ENCODE measurements at places on chromosomes 16 and 17.

GRCh38 chr17:49910094-49910857, 58.7 kb upstream of the DLX4 start:
- DNase-seq, result no peak

- DNase-seq, result no peak
Observed at GRCh38 chr16:58904291-58904690, 170.2 kb upstream of the GOT2 start.

DNA sequence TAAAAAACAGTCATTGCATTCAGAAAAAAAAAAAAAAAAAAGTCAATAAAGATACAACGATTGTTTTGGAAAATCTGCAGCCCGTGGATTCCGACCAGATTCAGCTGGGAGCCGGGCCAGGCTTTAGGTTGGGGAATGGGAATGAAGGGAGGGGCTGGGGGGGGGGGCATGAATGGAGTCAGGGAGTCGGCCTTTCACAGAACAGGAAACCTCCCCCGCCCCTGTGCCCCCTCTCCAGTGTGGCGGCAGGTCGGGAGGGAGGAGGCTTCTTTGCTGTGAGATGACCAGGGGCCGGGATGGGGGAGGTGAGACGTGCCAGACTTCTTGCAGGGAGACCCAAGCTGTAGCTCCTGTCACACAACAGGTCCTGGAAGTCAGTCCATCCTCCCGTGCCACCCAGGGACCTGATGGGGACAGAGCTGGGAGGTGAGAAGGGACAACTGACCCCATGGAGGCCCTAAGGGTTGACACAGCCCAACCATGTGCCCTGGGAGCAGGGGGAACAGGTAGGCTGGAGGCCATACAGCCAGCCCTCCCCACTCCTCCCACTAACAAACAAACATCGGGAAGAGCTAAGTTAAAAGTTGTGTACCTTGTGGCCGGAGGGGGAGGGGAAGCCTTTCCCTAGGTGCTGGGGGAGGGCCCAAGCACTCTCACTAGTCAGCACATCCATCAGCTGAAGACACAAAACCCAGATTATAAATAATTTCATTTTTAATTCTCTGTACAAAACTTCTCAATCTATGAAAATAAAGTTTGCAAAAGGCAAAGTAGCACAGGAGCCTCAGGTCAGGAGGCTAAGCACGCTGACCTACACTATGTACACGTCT, 25.2 kb downstream of the SREBF1 start:
- DNase-seq, result no peak

DNA sequence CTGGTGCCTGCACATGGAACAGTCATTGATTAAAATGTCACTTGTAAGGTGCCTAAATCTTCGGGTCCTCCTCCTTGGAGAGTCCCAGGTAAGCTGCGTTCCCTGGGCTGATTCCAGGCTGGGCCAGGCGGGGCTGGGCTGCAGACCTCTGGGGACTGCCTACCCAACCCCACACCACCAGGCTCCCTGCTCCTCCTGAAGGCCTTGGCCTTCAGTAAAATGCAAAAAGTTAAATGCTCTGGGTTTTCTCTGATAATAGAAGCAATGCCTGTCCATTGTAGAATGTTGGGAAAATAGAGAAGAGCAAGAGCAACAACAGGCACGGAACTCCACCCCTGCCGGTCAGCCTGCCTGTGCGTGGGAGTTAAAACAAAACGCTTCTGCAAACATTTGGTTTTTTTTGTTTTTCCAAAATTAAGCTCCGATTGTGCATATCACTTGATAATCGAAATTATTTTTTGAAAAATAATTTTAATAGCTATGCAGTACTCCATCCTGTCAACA, 363.9 kb downstream of the SEC14L1 start:
- DNase-seq, result no peak

DNA sequence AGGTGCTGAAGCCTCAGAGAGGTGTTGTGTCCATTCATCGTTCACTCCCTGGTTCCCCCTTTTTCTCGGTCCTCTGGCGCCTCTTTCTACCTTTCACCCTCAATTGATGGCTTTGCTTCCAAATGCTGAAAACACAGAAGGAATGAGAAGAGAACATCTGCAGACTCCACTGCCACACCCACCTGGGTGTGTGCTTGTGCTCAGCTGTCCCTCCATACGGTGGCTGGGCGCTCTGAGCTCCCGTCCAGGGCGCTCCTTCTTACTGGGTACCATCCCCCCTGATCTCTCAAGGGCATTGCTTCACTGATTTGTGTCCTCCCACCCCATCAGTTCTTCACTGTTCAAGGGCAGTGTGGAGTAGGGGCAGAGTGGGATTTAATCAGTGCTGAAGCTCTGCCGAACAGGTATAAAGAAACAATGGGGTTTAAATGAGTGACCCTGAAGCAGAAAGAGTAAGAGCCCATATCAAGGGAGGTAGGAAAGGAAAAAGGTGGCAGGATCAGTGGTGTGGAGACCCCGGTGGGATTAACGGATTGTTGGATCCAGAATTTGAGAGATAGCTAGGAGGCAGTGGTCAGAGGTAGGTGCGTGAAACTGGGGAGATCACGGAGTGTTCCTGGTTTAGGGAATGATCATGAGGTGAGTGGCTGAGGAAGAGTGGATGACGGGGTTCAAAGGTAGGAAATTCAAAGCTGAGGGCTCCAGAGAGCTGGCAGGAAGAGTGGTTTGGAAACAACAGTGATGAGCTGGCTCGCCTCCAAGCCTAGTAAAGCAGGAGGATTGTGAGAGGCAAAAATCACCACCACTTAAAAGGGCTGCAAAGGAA, 40.8 kb downstream of the MRTFB start:
- peak; percentile 1 for DNase-seq

DNA sequence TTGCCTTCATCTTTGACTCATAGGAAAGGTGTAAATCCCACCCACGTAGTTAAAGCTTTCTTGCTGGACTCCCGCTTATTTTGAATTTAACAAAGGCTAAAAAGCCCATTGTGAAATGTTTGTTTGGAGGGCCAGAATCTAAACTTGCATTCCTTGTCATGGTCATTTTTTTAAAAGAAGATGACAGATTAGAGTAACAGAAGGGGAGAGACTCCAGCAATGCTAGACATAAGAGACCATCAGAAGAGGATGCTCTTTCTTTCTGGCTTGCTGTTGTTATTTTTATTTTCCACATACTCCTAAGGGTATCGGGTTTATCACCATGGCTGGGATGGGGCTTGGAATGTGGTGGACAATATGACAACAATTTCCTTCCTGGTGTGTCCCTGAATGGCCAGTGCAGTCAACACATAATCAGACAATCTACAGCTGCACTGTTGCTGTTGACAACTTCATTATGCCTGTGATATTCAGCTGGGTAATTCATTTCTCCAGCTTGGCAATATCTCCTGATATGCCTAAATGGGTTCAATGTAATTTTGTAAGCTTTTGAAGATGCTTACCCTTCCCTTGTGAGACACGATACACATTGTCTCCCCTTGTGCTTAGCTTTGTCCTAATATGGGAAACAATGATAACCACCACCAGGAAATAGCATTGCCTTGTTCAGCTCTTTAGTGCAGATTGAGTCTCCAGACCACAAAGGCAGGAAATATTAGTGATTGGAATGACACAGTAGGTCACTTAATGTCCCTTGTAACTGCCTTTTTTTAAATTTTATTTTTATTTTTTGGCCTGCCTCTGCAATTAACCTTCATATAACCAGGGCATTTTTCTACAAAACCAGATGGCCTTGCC, 164.3 kb downstream of the ANKFN1 start:
- DNase-seq, result no peak

GRCh38 chr17:42844761-42845555, 578 bp downstream of the AOC2 start:
- no peak for DNase-seq

DNA sequence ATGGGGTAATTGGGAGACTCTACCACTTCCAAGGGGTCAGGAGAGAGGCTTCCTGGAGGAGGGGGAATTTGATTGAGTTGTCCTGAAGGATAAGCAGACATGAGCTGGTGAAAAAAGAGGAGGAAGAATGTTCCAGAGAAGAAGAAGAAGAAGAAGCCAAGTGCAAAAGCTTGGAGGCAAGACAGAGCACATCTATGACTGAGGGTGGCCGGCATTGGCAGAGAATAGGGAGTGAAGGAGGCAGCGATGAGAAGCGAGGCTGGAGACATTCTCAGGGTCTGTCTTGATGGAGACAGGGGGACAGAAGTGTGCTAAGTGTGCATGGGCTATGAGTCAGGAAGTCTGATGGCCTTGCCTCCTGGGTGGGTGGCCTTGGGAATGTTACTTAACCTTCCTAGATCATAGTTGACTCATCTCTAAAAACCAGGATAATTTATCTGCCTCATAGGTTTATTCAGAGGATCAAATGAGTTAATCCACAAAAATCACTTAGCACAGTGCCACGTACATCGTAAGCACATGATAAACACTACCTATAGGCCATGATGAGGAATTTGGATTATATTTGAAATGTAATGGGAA, 171.7 kb downstream of the ABCC12 start:
- no peak for DNase-seq

DNA sequence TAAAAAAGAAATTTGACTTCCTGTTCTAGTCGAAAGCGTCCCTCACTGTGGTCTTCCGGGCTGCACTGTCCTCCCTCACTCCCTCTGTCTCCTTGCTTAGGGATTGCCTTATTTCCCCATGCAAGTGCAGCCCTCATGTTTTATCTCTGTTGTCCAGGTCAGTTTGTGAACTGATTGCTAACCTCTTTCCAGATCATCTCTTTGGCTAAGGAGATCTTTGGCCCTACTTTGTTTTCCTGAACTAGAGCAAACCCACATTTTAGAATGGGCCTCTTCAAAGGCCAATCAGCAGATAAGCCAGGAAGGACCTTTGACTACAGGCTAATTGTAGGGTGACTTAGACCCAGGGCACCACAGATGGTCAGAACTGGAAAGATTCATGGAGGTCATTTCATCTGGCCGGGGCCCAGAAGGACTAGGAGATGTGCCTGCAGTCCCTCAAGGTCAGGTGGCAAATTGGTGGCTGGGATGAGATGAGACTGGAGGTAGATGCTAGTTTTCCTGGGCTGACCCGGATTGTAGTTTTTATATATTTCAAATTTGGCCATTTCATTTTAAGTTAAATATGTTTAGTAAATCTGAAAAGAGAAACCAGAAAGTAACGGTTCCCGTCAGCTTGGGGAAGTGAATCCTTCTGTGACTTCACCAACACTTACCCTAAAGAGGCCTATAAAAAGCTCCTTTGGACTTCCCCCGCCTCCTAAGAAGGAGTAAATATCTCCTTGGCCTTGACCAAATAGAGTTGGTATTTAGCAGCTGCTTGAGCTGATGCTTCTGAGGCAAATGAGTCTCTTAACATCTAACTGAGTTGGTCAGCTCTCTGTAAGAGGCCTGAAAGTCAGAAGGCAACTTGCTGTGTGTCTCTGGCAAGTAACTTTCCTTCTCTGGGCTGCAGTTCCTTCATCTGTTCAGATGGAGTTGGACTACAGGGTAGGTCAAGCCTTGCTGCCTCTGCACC, 6.2 kb upstream of the SLC25A19 start:
- no peak for DNase-seq

DNA sequence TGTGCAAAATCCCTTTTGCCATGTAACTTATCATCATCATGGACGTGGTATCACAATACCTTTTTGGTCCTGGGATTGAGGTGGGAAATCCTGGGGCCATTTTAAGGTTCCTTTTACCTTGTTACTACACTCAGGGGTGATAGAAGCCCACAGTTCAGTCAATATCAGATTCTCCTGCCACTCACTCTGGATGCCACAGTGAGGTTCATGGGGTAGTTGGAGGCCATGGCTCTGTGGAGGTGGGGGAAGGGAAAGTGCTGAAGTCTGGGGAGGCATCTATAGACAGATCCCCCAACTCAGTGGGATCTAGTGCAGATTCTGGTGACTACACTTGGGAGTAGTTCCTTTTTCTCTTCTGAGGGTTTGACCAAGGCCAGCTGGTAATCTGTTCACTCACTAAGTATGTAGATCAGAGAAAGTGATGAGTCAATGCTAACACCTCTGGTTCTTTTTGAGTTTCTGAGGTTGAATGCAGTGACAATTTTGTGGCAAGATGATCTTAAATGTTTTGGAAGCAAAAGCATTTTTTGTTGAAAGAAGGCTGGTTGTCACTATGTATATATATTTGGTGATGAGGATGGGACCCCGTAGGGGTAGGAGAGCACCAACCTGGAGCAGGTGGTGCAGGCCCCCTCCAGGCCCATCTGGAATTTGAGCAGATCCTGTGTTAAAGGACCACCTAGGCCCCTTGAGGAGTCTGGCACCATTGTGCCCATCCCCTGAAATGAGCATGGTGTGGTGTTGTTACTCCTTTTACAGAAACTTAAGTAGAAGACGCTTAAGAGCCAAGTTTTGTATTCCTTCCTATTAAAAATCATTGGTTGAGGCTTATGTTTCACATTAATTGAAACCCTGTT, 18.8 kb upstream of the IRF8 start:
- DNase-seq, result no peak

GRCh38 chr16:54582631-54583250, 296.2 kb upstream of the IRX3 start:
- no peak for DNase-seq

DNA sequence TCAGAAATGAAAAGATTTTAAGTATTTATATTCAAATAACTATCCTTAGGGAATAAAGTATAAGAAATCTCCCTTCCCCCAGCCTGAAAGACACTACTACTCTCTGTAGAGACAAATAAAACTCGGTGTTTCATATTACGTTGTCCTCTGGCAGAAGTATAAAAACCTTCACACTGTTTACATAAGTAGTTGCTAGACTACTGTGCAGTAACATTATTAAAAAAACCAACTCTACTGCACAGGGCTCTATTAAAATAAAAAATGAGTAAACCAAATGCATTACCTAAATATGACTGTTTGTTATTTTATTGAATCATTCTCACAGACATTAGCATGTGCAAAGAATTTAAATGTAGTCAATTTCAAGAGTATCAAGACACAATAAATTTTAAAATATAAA, 67.4 kb downstream of the MED13 start:
- no peak for DNase-seq

DNA sequence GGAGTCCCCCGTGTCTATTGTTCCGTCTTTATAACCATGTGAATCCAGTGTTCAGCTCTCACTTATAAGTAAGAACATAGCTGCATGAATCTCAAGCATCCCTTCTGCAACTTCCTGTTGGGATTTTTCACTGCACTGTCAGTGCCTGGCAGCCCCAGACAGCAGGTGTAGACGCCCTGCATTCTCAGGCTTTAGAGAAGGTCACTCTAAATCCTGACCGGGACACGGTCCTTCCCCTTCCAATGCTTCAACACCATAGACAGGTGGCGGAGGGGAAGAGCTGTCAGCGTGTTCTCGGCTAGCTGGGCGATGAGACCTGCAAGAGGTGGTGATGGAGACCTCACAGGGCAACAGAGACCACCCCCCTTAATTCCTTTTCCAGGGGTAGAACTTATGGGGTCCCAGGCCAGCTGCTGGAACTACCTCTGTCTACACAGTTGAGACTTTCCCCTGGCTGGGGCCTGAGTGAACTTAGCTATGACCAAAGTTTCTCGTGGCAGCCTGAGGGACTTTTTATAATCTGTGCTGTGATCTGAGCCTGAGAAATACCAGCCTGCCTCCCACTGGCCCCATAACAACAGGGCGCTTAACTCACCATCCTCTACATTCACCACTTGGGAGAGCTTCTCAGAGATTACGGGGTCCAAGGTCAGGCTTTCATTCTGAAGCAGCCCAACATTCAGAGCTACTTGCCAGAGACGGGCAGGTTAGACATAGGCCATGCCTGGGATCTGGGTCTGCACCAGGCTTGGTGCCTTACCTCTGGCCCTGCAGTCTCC, 143.2 kb upstream of the TNRC6C start:
- DNase-seq, result no peak

GRCh38 chr16:19831678-19832077, 53.0 kb downstream of the GPRC5B start:
- DNase-seq, result no peak
